ENCODE measurements at places on chromosomes 12 and 14.
A peak's percentile ranks its signal among the peaks of the same experiment; 100 is the strongest.

DNA sequence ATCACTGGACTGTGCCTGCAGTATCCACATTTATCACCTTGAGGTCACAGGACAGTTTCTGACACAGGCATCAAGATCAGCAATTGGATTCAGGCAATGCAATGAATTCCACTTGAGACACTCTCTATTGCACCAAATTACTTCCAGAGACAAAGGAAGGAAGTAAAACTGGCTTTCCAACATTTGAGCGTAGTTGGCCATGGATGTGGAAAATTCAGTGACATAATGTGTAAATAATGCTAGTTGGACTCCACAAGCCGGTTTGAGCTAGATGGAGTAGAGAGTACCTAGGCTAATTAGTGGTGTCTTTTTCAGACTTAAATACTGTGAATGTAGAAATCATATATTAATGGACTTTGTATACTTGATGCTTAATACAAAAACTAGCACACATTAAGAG is 168.3 kb upstream of the SYT1 start:
- no peak for DNase-seq

- DNase-seq: no peak
Measured at GRCh38 chr14:32633930-32634329, 304.7 kb upstream of the NPAS3 start.

DNA sequence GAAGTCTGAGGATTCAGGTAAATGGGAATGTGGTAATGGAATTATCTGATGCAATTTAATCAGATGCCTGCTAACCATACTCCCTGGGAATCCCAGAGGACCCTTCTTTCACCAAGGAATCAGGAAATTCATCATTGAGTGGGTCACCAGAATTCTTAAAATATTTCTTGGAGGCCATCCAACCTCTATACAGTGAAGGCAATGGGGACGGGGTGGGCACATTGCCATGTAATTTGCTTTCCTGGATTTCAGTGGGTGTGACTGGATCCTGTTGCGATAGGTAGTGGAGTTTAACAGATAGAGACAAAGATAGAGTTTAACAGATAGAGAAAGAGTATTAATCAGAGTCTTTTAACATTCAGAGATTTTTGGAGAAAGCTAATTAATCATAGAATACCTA is 394.4 kb downstream of the DAD1 start:
- DNase-seq: no peak

DNA sequence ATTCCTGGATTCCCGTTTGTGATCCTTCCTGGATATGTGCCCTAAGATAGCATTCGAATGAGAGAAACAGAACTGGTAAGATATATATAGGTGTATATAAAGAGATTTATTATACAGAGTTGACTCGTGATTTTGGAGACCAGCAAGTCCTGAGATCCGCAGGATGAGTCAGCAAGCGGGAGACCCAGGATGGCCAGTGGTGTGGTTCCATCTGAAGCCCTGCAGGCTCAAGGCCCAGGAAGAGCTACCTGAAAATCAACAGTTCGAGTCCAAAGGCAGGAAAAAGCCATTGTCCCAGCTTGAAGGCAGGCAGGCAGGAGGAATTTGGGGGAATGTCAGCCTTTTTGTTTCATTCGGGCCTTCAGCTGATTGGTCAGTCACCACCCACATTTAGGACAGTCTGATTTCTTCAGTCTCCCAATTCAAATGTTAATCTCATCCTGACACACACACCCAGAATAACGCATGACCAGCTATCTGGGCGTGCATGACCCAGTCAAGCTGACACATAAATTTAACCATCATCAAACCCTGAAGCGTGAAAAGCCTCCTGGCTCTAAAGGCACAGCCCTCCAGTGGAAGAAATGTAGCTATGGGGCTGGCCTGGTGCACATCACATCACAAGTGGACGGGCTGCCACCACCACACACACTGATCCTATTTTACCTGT is 44.3 kb downstream of the TUNAR start:
- DNase-seq: no peak

- peak; percentile 53 for DNase-seq
Measured at GRCh38 chr14:52268279-52269061, 972 bp downstream of the PTGDR start.

DNA sequence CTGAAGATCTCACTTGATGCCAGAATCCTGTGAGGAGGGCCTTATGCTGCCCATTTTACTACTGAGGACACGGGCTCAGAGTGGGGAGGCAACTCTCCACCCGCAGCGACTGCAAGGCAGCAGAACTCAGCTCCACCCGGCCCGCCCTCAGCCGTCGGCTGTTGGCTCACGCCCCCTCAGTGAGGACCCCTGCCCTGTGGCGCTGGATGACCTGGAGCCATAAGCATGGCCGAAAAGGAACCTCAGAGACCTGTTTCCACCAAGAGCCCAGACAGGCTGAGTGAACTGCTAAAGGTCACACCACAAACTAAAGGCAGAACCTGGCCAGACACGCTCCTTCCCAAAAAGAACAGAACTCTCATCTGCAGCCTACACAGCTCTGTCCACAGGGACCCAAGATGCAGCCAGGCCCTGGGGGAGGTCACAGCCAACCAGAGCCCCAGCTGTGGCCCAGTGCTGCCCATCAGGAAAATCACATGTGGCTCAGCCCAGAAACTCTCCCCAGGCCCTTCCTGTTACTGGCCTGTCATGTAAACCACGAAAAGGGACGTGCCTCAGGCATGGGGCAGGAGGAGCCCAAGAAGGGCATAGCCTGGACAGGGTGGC is 32.8 kb downstream of the CCNK start:
- DNase-seq: peak; percentile 17

GRCh38 chr14:100132161-100132902 is 27.1 kb downstream of the DEGS2 start:
- DNase-seq: no peak
